A172 (cell line): ENCODE measurements at places on chromosomes 4 and X.

- no peak for DNase-seq
These were observed 3.9 kb upstream of the KLHL8 start for GRCh38 chr4:87224141-87224923.

DNA sequence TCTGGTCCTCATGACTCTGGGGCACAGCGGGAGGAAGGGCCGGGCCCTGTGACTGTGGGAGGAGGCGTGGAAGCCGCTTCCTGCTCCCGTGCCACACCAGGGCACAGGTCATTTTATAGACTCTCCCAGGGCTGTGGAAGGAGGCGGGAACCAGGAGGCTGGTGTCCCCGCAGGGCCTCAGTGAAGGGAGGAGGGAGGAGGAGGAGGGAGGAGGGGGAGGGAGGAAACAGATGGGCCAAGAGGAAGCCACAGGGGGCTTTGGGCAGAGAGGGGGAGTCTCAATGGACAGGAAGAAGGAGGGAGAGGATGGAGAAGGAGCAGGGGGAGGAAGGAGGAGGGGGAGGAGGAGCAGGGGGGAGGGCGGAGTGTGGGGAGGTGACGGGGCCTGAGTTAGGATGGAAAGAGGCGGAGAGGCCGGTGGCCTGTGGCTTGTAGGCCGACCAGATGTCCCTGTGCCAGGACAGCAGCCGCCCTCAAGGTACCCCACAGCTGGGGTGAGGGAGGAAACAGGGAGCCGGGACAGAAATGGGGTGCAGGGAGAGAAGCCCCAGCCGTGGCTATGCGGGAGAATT lies 6.2 kb upstream of the PLCXD1 start:
- no peak for DNase-seq

GRCh38 chrX:7689791-7690412 lies 153.1 kb upstream of the VCX start:
- peak; percentile 9 for DNase-seq

GRCh38 chr4:113945906-113946305 lies 33.5 kb downstream of the ARSJ start:
- peak; percentile 18 for DNase-seq

DNA sequence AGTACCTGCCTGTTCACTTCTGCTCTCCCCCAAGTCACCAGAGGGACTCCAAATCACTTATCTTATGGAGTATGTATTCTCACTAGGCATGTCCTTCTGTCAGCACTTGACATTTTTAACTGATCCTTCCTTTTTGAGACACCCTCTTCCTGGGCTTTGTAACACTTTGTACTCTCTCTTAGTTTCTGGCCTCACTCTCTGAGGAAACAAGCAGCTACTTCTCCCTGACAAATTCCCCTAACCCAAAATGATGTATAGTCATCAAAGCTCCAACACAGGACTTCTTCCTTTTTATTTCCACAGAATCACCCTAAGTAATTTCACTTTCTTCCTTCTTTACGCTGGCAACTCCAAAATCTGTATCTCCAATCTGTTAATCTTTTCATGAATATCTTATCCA lies 101.8 kb downstream of the ARAP2 start:
- DNase-seq = no peak

- peak; percentile 32 for DNase-seq
These were observed 75.1 kb downstream of the GAB1 start for GRCh38 chr4:143411527-143412419.

- no peak for DNase-seq
These were observed 189.4 kb downstream of the QDPR start for GRCh38 chr4:17322514-17322913.

DNA sequence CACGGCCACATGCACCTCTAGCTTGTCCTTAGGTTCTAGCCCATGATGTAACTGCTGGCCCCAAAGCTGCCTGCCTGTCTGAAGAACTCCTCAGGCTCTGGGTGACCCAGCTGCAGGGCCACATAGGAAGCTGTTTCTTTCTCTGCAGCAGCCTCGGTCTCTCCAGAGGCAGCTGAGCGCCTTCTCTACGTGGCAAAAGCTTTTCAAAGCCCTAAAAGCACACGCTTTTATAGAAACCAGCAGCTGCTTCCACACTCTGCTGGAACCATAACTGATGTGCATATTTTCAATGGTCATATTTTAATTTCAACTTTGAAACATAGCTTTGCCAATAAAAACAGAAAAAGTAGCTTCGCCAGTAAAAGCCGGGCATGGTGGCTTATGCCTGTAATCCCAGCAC lies 37.4 kb downstream of the FAM53A start:
- DNase-seq = no peak

GRCh38 chr4:110364911-110365520 lies 110.9 kb upstream of the ENPEP start:
- no peak for DNase-seq

GRCh38 chrX:2266445-2267349 lies 234.1 kb downstream of the DHRSX start:
- DNase-seq = no peak

DNA sequence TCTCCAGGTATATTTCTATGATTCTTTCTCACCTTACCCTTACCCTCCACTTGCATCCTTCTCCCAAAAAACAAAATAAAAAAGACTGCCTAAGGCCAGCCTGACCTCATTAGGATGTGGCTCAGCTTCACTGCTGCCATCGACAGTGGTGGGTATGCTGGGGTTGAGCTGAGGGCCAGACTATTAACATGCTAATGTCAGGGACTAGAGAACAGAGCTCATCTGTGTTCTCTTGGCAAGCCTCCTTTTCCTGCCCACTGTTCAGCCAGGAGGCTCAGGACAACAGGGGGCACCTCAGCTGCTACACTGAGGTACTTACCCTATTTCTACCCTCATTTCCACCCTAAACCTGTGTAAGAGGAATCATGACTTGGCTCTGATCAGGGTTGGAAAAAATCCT lies 59.3 kb downstream of the MSN start:
- DNase-seq = no peak

DNA sequence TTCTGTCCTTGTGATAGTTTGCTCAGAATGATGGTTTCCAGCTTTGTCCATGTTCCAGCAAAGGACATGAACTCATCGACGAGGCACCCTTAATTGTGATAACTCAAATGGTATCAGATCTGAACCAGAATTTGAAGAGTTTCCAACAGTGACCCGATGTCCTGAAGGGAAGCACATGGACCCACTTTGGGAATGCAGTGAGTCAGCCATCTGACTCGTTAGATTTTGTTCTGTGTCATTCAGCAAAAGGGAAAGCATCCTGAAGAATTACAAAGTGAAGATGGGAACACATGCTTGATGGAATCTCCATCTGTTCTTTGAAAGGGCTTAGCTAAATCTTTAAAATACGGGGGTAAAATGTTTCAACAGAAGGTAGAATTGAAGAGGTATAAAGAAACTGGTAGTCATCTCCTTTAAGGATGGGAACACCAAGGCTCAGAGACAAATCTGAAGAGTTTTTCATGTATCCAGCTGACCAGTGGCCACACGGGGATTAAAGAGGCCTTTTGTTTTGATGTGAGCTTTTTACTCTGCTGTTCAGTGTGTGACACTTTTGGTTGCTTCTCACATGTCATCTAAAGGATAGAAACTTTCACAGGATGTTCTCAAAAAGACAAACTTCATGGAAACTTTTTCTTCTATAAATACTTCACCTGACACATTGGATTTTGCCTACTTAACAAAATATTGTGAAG lies 393.8 kb downstream of the INPP4B start:
- peak; percentile 21 for DNase-seq

DNA sequence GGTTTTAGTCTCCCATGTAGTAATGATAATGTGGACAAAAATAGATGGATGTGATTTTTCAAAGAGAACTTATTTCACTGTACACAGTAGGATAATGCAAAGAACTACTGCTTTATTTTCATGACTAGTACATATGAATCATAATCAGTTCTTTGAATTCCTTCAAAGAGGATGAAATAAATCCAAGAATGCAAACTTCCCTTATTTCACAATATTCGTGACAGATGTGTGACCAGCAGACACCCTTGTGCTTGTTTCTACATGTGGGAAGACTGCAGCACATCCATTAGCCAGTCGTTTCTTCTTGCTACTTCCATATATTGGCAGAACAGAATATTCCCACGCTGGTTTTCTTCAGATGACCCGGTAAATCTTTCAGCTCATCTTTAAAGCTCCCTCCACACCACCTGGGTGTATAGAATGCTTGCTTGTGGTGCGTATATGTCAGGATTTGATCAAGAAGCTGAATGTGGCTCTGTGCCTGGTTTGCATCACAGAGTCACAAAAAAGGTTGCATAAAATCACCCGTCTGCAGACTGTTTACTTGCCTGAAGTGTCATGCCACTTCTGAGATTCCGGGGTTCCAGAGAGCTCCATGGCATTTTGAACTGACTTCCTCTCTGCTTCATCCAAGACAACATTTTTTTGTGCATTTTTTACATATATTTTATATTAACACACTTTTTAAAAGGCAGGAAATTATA lies 47.7 kb upstream of the FAT4 start:
- DNase-seq = no peak

- no peak for DNase-seq
These were observed 51.7 kb downstream of the HAND2 start for GRCh38 chr4:173478201-173478912.

- no peak for DNase-seq
These were observed 76.2 kb upstream of the PAQR3 start for GRCh38 chr4:79015411-79015810.

DNA sequence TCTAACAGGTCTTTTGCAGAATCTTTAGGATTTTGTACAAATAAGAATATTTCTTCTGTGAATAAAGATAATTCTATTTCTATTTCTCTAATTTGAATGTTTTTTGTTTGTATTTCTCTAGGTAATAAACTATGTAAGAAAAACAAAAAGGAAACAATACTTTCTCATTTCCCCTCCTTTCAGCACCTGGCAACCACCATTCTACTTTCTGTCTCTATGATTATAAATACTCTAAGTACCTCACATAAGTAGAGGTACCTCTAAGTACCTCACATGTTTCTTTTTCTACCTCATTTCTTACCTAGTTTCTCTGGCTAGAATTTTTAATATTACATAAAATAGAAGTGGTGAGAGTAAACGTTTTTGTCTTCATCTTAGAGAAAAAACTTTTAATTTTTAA lies 550.0 kb downstream of the EPHA5 start:
- no peak for DNase-seq

DNA sequence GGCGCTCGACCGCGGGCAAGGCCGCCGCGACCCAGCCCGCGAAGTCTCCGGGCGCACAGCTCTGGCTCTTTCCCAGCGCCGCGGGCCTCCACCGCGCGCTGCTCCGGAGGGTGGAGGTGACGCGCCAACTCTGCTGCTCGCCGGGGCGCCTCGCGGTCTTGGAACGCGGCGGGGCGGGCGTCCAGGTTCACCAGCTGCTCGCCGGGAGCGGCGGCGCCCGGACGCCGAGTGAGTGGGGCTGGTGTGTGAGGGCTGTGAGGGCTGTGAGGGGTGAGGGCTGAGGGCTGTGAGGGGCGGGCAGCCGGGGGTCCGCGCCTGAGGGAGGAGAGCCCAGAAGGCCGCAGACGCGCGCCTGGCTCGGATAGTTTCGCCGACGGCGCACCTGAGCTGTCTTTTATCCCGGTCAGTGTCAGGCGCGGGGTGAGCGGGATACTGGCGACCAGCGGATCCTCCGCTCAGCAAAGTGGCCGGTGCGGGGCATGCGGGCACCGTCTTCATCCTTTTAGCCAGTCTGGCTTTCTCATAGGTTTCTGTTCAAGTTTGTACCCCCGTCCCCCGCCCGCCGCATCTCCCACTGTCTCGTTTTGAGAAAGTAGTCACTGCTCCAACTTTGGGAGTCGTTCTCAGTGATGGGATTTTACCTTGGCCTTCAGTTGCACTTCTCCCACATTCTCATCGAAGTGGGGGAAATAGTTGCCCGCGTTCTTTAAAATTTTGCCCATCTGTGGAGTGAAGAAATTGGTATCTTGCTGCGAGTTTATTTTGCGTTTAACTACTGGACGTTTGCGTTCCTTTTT lies 586 bp downstream of the HERC5 start:
- DNase-seq = no peak

DNA sequence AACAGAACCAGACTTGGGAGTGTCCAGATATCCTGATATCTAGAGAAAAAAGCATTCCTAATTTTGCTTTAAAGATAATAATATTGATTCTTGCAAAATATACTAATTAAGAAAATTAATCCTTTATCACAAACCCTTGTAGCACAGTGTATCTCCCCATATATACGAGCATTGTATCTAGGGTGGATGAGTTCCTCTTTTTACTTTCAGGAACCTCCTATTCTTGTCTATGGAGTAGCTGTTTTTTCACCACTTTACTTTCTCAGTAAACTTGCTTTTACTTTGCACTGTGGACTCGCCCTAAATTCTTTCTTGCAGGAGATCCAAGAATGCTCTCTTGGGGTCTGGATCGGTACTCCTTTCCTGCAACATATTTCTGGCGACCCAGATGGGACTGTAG lies 103.9 kb downstream of the GLUD2 start:
- DNase-seq = no peak

GRCh38 chrX:47194194-47194787 lies 662 bp downstream of the UBA1 start:
- no peak for DNase-seq

GRCh38 chr4:108166038-108166437 lies 2.7 kb downstream of the LEF1 start:
- no peak for DNase-seq

- DNase-seq = peak; percentile 9
These were observed 283.8 kb downstream of the TRIML1 start for GRCh38 chr4:188423039-188423438.

DNA sequence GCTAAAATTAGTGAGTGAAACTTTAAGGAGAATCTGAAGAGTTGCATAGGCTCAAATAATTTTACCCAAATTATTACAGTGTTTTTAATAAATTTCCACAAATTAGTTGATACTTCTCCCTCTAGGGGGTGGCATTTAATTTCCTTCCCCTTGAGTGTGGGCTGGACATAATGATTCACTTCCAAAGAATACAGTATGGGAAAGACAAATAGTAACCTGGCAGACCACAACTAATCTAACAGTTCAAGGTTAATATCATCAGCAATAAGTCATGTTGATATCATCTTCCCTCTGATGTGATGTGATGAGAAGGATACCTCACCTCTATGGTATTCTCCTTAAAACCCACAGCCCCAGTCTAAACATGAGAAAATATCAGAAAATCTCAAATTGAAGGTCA lies 15.5 kb downstream of the PFKFB1 start:
- DNase-seq = no peak

DNA sequence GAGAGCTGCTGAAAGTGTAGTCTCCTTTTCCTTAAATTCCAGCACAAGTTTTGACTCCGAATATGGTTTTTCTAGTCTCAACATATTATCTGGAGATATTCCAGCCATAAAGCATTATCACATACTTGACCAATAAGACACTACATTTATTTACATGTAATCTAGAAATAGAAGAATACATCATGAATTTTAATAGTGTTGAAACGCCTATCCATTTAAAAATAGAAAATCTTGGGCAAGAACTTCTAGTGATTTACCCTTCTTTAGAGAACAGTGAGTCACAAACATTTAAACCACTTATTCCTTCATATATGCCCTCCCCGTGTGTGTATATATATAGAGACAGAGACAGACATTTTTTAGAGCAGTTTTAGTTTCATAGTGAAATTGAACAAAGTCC lies 161.5 kb downstream of the SOWAHB start:
- no peak for DNase-seq

GRCh38 chrX:136168929-136169735 lies 21.8 kb downstream of the FHL1 start:
- peak; percentile 59 for DNase-seq

GRCh38 chr4:134624365-134624764 lies 422.8 kb upstream of the PABPC4L start:
- DNase-seq = no peak

GRCh38 chr4:121164291-121164690 lies at the start of gene TNIP3:
TNIP3 (minus strand) TSS chr4:121164321; CDS start chr4:121164125, 196 bp downstream.
- peak; percentile 57 for DNase-seq
